ENCODE measurements at places on chromosomes 1 and 21.

GRCh38 chr1:53544728-53545515 is 85.7 kb downstream of the DMRTB1 start:
- no peaks in the 10 kb centered on the region for H3K36me3 ChIP-seq
- H3K27me3 ChIP-seq, result no peaks in the 10 kb centered on the region
- peak overlapping the region; percentile 39 for H3K27ac ChIP-seq
- no peaks in the 10 kb centered on the region for H3K4me1 ChIP-seq

DNA sequence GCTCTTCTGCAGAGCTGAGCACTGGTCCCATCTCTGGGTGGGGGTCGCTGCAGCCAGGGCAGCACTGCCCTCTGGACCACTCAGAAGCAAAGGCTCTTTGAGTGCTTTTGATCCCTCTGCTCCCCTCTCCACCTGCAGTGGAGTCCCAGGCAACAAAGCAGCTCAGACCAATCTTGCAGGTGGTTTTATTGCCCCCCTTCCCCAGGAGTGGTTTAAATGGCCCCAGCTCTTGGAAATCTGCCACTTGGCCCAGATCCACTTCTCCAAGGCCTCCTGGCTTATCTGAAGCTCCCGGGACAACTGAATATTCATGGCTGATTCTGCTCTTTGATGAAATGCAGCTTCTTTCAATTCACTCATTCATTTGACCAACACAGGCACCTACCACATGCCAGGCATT is 2.7 kb downstream of the STUM start:
- H3K4me1 ChIP-seq, result peaks cover 20% of the 10 kb centered on the region
- no peak overlapping the region for H3K4me3 ChIP-seq
- DNase-seq, result no peak

DNA sequence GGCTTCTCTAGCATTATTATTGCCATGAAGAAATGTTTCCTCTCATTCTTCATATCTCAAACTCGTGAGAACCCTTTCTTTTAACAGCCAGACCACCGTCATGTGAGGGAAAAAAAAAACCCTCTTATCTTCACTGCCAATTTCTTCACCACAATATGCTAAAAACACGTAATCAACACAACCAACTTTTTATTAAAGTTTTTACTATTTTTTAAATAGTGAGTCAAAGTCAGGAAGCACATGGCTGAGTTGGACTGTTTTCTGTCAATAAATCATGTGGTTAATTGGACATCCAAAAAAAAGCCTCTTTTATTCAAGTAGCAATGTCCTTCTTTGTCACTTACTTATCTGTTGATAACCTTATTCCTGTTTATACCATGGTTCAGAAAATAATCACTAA is 55.9 kb upstream of the SAMD13 start:
- no peak overlapping the region for H3K4me3 ChIP-seq
- no peaks in the 10 kb centered on the region for H3K27me3 ChIP-seq
- DNase-seq, result no peak
- peak overlapping the region; percentile 25 for H3K27ac ChIP-seq
- H3K36me3 ChIP-seq, result peaks cover 29% of the 10 kb centered on the region

DNA sequence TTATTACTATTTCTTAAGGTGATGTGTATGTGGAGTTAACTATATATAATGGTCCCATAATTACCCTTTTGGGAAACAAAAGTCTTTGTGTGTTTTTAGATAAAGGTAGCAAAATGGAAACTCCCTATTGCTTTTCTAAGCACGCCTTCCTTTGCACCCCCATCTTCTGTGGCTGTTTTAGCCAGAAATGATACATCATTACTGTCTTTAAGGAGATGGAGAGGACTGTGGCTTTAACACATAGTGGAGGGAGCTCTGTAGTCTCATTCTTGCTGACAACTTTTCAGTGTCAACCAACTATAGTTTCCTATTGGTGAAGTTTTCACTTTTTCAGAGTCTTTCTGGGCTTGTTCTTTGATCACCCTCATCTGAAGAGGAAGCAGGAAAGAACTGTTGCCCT is 1.0 kb downstream of the APOBEC4 start:
- DNase-seq, result no peak
- no peak overlapping the region for H3K4me3 ChIP-seq

- no peaks in the 10 kb centered on the region for H3K4me1 ChIP-seq
- H3K27me3 ChIP-seq, result peaks cover 4% of the 10 kb centered on the region
- H3K27ac ChIP-seq, result no peak overlapping the region
These were observed 479.5 kb downstream of the PLPP3 start for GRCh38 chr1:56099766-56100265.

GRCh38 chr1:207944571-207944970 is 33.6 kb upstream of the CD34 start:
- H3K27me3 ChIP-seq, result peaks cover 10% of the 10 kb centered on the region
- no peak for DNase-seq
- H3K4me3 ChIP-seq, result no peak overlapping the region

DNA sequence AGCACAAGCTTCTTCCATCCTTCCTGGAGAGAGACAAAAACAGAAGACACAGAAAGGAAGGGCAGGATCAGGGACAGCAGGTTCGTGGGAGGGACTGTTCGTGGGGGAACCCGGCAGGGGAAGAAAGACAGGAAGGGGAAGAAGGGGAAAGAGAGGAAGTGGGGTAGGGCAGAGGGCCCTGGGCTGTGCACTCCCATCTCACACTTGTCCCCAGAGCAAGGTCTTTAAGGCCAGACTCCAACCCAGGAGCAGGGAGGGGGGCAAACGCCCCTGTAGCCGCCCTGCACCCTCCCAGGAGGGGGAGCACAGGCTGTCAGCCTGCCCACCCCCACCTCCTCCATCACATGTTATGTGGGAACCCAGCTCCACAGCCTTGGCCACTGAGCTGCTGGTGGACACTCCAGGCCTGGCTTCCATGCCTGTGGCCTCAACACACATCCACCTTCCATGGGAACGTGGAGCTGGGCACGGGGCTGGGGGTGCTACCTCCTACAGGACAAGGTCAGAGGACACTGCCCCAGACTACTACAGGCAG is 9.3 kb downstream of the SLC19A1 start:
- H3K27me3 ChIP-seq, result no peaks in the 10 kb centered on the region
- H3K36me3 ChIP-seq, result no peaks in the 10 kb centered on the region
- H3K4me3 ChIP-seq, result peak overlapping the region; percentile 76
- H3K4me1 ChIP-seq, result peaks cover 28% of the 10 kb centered on the region
- DNase-seq, result peak; percentile 38

DNA sequence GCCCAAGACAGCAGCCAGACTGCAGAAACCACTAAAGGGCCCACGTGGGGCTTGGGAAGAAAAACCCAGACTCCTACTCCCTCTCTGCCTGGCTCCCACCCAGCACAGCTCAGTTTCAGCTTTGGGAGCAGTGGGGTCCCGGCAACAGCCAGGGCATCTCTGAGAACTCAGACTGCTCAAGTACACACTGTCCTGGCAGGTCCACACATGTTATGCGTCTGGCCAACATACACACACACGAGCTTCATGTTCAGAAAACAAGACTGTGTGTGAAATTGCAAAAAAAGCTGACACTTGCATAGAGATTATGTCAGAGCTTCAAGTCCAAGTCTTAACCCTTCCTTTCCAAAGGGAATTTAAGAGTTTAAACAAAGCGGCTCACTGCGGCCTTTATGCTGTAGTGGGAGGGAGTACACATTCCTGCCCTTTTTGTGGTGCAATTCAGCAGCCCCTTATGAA is 136.6 kb upstream of the CD34 start:
- DNase-seq, result no peak
- H3K4me3 ChIP-seq, result no peak overlapping the region
- no peaks in the 10 kb centered on the region for H3K36me3 ChIP-seq

GRCh38 chr1:95033843-95034242 is 38.9 kb downstream of the ALG14 start:
- DNase-seq, result no peak
- H3K36me3 ChIP-seq, result no peaks in the 10 kb centered on the region
- H3K4me3 ChIP-seq, result no peak overlapping the region
- no peaks in the 10 kb centered on the region for H3K4me1 ChIP-seq

DNA sequence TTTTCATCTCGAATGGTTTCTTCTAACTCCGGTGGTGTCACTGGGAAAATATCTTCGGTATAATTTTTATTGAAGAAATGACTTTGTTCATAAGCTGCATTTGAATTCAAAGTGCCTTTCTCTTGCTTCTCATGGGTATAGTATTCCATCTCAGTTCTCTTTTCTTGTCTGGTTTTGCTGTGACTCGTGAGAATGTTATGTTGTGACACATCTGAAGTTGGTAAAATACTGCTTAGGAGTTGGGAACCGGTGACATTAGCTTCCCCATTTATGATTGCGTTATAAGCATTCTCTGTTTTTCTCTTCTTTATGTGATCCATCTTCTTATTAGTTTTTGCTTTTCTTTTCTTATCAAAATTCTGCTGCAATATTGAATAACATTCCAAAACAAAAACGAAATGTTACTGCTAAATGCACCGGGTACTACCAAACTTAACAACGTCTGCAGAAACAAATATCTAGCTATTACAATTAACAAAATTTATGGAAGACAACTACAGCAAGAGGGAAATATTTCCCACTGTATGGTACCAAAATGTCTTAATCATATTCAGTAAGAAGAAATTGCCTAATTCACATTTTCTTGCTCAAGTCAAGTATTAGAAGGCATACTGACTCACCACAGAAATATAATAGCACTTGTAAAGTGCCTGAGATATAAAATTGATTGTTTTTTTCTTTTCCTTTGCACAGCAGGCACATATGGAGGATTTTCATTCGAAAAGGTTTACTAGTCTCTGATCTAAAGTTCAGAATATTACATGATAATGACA is 15.5 kb downstream of the LRIF1 start:
- no peak overlapping the region for H3K4me3 ChIP-seq
- H3K4me1 ChIP-seq, result no peaks in the 10 kb centered on the region
- peaks cover 54% of the 10 kb centered on the region for H3K36me3 ChIP-seq
- no peaks in the 10 kb centered on the region for H3K27me3 ChIP-seq
- no peak for DNase-seq

- no peaks in the 10 kb centered on the region for H3K27me3 ChIP-seq
- H3K4me3 ChIP-seq, result no peak overlapping the region
- H3K4me1 ChIP-seq, result peaks cover 14% of the 10 kb centered on the region
These were observed 21.7 kb downstream of the ECE1 start for GRCh38 chr1:21268281-21269239.

- DNase-seq, result no peak
- no peak overlapping the region for H3K4me3 ChIP-seq
- no peaks in the 10 kb centered on the region for H3K36me3 ChIP-seq
- H3K27ac ChIP-seq, result no peak overlapping the region
- peaks cover 8% of the 10 kb centered on the region for H3K4me1 ChIP-seq
These were observed 59.8 kb downstream of the MAST2 start for GRCh38 chr1:45863218-45863617.

- H3K27me3 ChIP-seq, result no peaks in the 10 kb centered on the region
- H3K36me3 ChIP-seq, result no peaks in the 10 kb centered on the region
- DNase-seq, result no peak
- peaks cover 3% of the 10 kb centered on the region for H3K4me1 ChIP-seq
- H3K4me3 ChIP-seq, result no peak overlapping the region
These were observed 29.2 kb upstream of the PDE9A start for GRCh38 chr21:42624095-42624790.

DNA sequence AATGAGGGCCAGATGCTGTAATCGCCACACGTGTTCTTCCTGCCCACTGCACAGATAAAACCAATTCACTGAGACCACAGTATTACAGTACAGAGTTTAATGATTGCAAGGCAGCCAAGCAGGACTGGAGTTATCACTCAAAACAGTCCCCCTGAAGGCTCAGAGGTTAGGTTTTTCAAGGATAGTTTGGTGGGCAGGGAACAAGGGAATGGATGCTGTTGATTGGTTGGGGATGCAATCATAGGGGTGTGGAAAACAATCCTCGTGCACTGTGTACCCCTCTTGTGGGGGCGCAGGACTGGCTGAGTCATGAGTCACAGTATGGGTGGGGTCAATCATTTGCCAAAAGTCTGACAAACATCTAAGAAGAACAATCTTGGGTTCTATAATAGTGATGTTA is 12.4 kb upstream of the USP1 start:
- no peaks in the 10 kb centered on the region for H3K27me3 ChIP-seq
- H3K27ac ChIP-seq, result no peak overlapping the region
- no peaks in the 10 kb centered on the region for H3K4me1 ChIP-seq
- H3K4me3 ChIP-seq, result no peak overlapping the region
- H3K36me3 ChIP-seq, result no peaks in the 10 kb centered on the region

DNA sequence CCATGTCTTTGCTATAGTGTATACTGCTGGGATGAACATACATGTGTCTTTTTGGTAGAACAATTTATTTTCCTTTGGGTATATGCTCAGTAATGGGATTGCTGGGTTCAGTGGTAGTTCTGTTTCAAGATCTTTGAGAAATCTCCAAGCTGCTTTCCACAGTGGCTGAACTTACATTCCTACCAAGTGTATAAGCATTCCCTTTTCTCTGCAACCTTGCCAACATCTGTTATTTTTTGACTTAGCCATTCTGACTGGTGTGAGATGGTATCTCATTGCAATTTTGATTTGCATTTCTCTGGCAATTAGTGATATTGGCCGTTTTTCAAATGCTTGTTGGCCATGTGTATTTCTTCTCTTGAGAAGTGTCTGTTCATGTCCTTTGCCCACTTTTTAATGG is 37.5 kb upstream of the ANGPTL1 start:
- DNase-seq, result no peak
- no peak overlapping the region for H3K4me3 ChIP-seq
- no peaks in the 10 kb centered on the region for H3K27me3 ChIP-seq
- H3K4me1 ChIP-seq, result no peaks in the 10 kb centered on the region
- no peak overlapping the region for H3K27ac ChIP-seq
- H3K36me3 ChIP-seq, result peaks cover 61% of the 10 kb centered on the region

DNA sequence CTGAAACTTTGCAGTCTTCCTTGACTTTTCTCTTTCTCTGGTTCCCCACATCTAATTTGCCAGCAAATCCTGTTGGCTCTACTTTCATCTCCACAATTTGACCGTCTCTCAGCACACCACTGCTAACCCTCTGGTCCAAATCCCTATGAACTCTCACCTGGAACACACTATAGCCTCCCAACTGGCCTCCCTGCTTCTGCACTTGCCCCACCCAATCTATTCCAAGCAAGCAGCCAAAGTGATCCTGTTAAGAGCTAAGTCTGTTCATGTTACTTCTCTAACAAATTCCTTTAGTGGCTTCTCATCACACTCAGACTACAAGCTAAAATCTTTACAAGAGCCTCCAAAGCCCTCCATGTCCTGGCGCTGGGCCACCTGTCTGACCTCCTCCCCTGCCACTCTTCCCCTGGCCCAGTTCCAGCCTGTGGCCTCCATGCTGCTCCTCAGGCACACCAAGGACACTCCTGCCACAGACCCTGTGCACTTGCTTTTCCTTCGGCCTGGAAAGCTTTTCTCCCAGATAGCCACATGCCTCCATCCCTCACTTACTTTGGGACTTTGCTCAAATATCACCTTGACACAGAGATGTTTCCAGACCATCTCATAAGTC is 104.1 kb downstream of the DTL start:
- no peaks in the 10 kb centered on the region for H3K27me3 ChIP-seq
- H3K27ac ChIP-seq, result no peak overlapping the region
- H3K4me1 ChIP-seq, result no peaks in the 10 kb centered on the region
- no peak overlapping the region for H3K4me3 ChIP-seq
- H3K36me3 ChIP-seq, result peaks cover 3% of the 10 kb centered on the region

- no peak overlapping the region for H3K27ac ChIP-seq
- H3K4me1 ChIP-seq, result peaks cover 4% of the 10 kb centered on the region
- H3K4me3 ChIP-seq, result no peak overlapping the region
- no peak for DNase-seq
- peaks cover 38% of the 10 kb centered on the region for H3K36me3 ChIP-seq
These were observed 32.9 kb downstream of the NBPF3 start for GRCh38 chr1:21472861-21473260.

GRCh38 chr1:226344441-226345259 is 35.7 kb upstream of the LIN9 start:
- DNase-seq, result no peak
- H3K4me1 ChIP-seq, result no peaks in the 10 kb centered on the region
- no peak overlapping the region for H3K27ac ChIP-seq
- peaks cover 12% of the 10 kb centered on the region for H3K36me3 ChIP-seq

Measured in naive thymus-derived CD8-positive, alpha-beta T cell (primary cell).